ENCODE measurements at places on chromosomes 3 and 15.
A peak's percentile ranks its signal among the peaks of the same experiment; 100 is the strongest.

DNA sequence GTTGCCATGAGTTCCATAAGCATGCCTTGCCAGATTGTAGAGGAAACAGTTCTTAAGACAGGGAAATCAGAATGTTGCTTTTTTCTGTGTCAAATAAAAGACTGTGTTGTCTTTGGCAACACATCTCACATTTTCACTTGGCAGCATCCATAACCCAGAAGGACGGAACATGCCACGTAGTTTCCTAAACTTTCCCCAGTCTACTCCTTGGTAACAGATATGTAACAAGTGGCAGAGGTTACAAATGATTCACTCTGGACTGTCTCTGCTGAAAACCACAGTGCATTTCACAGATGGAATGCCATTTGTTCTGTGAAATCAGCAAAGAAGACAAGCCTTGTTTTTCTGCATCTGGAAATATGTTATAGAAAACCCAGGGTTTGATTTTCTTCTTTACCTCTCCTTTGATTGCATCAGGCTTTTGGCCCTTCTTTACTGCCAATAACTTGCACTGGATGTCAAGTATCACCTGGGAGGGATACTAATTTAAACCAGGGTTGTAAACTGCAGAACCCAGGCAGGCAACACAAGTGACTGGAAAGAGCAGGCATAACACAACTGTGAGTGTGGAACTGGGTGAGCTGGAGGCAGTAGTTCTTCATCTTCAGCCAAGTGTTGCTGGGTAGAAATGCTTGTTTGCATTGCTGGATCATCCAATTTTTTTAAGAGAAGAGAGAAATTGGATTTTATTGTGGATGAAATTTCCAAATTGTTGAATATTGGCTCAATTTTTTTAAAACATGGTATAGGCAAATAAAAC lies 124.4 kb upstream of the FOXB1 start:
- no peak for DNase-seq

GRCh38 chr3:112656043-112656442 lies 15.1 kb upstream of the CCDC80 start:
- no peak for DNase-seq

- DNase-seq, result no peak
Observed at GRCh38 chr3:44954962-44955361, 21.0 kb downstream of the ZDHHC3 start.

DNA sequence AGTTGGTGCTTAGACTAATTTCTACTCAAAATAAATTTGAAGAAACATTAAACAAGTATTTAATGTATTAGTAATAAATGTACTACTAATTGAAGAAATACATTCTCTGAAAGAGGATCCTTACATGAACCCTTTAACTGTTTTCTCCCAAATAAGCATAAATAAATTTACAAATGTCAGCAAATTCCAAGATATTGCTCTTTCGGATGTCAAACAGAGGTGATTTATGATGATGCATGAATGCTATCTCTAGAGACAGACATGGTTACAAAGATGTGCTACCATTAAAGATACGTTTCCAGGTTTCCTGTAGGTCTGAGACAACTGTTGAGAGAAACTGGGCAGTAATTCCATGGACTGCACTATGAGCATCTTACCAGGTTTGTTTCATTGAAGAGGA lies 629 bp downstream of the GABRR3 start:
- no peak for DNase-seq

- DNase-seq, result no peak
Observed at GRCh38 chr3:66302288-66302687, 81.5 kb downstream of the SLC25A26 start.

GRCh38 chr3:33921608-33922007 lies 123.2 kb downstream of the PDCD6IP start:
- no peak for DNase-seq

DNA sequence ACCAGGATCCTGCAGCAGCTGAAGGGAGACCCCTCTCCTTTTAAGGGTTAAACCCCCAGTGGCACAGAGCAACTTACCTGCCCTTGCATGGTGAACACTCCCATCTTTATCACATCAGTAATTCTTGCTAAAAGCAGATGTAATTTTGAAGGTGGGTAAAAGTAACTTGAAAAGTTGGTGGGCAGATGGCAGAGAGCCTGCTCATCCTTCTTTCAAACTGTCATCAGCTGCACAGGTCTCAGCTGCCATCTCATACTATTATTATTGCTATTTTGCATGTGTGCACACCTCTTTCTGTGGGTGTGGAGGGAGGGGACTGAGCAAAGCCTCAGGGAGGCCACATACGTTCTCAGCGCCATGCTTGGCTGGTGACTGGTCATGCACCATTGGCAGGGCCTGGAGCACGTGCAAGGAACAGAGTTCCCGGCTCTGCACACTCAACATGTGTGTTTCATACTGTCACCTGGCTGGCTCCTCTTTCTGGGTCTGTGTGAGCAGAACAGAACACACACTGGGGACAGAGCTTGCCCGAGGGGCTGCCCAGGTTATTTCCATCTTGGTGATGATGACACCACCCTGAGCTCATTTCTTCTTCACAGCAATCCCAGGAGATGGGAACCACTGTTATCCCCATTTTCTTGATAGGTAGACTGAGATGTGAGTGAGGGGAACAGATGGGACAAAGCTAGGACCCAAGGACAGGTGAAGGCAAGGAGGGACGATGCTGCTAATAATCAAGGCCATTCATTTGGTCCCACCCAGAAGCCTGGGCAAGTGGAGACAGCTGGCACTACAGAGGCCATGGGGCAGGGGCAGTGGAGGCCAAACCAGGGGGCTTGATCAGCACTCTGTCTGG lies 95.8 kb upstream of the KLF13 start:
- no peak for DNase-seq

GRCh38 chr3:30342318-30343060 lies 263.9 kb upstream of the TGFBR2 start:
- no peak for DNase-seq

DNA sequence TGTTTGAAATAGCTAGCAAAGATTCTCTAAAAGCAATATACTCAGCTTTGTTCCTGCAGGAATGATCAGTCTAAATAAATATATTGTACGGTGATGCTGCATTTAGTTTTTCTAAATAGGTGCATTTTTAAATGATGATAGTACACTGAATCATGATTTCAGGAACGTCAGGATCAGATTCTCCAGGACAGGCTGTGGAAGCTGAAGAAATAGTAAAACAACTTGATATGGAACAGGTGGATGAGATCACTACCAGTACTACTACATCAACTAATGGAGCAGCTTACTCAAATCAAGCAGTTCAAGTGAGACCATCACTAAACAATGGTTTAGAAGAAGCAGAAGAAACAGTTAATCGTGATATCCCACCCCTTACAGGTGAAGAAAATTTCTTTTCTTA lies 46.3 kb upstream of the EIF3J start:
- DNase-seq, result no peak

- DNase-seq, result no peak
Observed at GRCh38 chr15:80823995-80824394, 44.8 kb downstream of the CEMIP start.

- peak; percentile 18 for DNase-seq
Observed at GRCh38 chr3:29065211-29065785, 215.6 kb upstream of the RBMS3 start.

DNA sequence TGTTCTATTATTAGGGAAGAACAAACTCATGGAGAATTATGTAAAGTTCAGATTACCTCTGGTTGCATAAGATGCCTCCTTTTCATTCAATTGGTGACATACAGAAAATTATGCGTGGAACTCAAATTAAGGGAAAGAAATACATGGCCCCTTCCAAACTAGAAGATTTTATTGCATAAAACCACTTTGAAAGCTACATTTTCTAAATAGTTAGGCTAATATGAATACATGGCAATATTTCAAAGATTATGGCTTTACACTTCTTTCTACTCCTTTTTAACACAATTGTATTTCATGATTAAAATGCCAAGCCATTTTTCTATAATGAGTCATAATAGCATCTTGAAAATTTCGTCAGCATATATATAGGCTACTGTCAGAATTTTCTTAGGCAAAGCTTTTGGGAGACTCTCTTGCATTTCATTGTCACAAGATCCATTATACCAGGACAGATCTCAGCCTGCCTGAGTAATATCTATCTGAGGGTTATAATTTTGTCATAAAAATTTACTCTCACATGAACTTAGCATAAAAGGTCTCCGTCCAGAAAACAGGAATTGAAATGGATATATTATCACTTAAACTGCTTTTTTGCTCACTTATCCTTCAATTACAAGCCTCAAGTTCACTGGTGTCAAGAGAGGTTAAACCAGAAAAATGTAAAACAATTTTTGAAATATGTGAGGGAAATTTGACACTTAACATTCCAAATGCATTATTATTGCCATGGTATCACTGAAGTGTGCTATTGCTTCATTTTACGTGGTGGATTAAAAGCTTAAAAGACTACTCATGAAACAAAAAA lies 37.1 kb downstream of the CPA3 start:
- no peak for DNase-seq

Data from NCI-H187 (cell line).